Smooth muscle cell of the coronary artery (primary cell): ENCODE measurements at places on chromosomes 11 and 22. TPM values are rescaled to one million over a fixed set of nuclear protein-coding genes. Genes with fewer than 3 reads are reported as not detected.

The NOX4 gene
- total RNA-seq, result 0.23 and 17.9 TPM in 2 replicates

The CCDC157 gene
- 0.59 and 1.6 TPM in 2 replicates for total RNA-seq

The MRPL21 gene
- total RNA-seq, result 48.2 and 82.8 TPM in 2 replicates

The RAB38 gene
- total RNA-seq, result 1.1 and 1.4 TPM in 2 replicates

The FHIP1B gene
- 5.7 and 7.4 TPM in 2 replicates for total RNA-seq

The OAF gene
- total RNA-seq, result 9.7 and 20.1 TPM in 2 replicates
